ENCODE measurements at places on chromosomes 12 and 14.
A peak's percentile ranks its signal among the peaks of the same experiment; 100 is the strongest.

GRCh38 chr14:30625533-30625932 is 3.4 kb downstream of the SCFD1 start:
- DNase-seq: no peak

GRCh38 chr12:83161456-83161855 is 474.8 kb downstream of the TMTC2 start:
- DNase-seq: no peak

- no peak for DNase-seq
Observed at GRCh38 chr12:120388691-120389481, 19.9 kb upstream of the MSI1 start.

DNA sequence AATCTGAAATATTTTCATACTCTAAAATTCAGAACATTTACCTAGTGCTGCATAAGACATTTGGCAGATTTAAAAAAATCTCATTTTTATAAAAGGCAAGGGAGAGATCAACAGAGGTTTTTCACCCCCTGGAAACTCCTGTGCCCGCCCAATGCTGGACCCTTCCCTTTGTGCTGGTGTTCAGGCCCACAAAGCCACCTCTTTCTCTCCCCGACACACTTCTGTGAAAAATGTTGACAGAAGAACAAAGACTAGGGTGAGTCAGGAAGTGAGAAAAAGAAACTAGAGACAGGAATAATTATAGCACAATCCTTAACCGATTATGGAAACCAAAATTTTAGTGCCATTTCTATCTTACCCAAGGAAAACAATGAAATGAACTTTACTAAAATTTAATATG is 197.7 kb upstream of the STXBP6 start:
- DNase-seq: no peak

DNA sequence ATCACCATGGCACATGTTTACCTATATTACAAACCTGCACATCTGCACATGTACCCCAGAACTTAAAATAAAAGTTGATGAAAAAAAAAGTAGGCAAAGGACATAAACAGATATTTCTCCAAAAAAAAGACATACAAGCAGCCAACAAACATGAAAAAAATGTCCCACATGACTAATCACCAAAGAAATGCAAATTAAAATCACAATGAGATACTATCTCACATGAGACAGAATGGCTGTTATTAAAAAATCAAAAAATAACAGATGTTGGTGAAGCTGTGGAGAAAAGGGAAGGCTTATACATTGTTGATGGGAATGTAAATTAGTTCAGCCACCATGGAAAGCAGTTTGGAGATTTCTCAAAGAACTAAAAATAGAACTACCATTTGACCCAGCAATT is 68.0 kb upstream of the FAR2 start:
- DNase-seq: no peak

GRCh38 chr12:31118347-31119191 is 44.9 kb downstream of the DDX11 start:
- DNase-seq: no peak

GRCh38 chr14:89773644-89774316 is 180.8 kb downstream of the EFCAB11 start:
- peak; percentile 46 for DNase-seq

DNA sequence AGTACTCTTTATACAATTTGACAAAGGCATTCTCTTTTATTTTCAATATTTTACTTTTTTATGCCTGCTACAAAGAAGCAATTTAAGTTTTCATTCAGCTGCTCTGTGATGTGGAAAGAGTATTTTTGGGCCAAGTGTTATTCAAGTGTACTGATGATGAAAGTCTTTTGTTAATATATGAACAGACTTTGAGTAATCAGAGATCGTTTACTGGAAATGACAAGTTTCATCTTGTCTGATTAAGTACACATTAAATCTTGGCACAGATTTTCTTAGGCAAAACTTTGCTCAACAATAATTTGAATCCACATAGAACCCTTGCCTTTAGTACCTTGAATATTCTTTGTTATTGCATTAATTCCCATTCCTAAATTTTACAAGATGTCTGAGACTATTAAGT is 13.3 kb upstream of the PZP start:
- no peak for DNase-seq

GRCh38 chr12:112559784-112560183 is 141.0 kb downstream of the PTPN11 start:
- DNase-seq: no peak

DNA sequence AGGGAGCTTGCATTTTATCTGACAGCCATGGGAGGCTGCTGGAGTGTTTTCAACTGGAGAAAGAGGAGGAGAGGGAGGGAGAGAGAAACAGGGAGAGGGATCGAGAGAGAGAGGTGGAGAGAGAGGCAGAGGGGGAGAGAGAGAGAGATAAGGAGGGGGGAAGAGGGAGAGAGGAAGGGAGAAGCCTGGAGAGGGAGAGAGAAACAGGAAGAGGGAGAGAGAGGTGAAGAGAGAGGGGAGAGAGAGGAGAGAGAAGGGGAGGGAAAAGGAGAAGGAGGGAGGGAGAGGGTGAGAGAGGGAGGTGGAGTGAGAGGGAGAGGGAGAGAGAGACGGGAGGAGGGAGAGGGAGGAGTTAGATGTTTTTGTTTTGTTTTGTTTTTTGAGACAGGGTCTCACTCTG is 45.6 kb downstream of the DNAH10 start:
- DNase-seq: no peak

- no peak for DNase-seq
Observed at GRCh38 chr12:106583242-106584103, 669 bp downstream of the RFX4 start.

- DNase-seq: no peak
Observed at GRCh38 chr12:20628226-20628787, 66.8 kb upstream of the SLCO1C1 start.

DNA sequence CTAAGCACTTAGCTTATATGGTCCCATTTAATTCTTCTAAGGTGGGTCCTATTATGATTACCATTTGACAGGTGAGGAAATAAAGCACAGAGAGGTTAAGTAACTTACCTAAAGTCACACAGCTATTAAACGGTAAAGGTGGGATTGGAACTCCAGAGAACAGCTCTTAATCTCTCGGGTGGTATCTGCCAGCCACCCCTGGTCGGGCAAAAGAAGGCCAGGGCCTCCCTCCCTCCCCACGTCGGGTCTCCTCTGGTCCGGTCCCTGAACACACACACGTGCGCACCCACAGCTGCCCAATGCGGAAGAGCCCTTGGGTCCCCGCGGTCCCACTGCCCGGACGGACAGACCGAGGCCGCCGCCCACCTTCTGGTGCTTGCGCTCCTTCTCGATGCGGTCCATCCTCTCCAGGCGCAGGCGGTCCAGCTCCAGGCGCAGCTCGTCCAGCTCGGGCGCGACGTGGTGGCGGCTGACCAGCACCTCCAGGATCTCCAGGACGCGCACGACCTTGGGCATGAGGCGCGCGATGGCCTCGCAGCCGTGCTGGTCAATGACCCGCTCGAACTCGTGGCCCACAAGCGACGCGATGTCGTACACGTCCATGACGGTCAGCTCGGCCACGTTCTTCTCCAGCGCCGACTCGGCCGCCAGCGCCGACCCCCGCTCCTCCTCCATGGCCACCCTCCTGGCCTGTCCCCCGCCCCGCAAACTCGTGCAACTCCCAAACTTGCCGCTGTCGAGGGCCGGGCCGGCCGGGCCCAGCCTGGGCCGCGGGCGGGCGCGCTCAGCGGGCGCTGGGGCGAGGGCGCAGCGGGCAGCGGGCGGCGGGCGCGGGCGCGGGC is 490 bp downstream of the RILPL1 start:
- DNase-seq: no peak
